ENCODE measurements at places on chromosomes 5 and 9.

DNA sequence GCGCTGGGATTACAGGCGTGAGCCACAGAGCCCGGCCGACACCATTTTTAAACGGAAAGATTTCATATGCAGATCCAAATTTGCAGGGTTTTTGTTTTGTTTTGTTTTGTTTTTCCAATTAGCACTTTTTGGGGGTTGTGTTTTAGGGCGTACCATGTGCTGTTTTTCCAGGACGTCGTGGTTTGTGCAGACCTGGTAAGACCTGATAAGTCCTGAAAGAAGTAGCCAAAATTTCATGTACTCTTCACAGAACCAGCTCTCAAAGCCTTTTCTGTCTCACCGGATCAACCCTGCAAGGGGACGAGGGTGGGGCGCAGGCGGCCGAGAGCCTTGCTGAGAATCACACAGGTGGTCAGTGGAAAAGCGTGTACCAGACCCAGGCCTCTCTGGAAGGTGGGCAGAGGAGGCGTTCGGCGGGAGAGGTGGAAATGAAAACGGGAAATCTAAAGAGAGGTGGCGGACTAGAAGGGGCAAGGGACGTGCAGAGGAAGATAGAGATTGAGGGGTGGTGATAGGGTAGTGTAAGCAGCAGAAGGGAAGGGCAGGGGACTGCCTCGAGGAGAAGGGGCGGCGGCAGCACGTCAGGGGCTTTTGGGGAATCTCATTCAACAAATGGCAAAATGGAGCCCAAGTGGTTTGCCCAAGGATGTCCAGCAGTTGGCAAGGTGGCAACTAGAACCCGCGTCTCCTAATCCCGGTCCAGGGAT lies 1.1 kb upstream of the FAF2 start:
- no peak for DNase-seq

DNA sequence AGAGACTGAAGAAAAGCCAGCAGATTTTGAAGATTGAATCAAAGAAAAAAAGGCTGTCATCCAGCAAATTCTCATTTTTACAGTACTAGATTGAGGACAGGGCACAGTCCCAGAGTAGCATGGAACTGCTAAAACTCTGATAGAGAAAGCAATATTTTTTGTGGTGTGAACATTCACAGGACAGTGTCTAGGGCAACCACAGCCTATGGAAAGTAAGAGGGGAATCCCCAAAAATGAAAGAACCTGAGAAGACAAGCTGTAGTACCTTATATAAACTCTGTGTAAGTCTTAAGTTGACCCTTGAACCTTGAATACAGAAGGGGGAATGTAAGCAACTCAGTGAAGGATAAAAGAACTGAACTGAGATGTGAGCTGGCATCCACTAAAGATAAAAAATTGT lies 540.3 kb downstream of the HINT1 start:
- no peak for DNase-seq

- no peak for DNase-seq
Observed at GRCh38 chr5:8750100-8750499, 795.8 kb downstream of the SEMA5A start.

GRCh38 chr9:72871685-72872084 lies 81.2 kb downstream of the ALDH1A1 start:
- DNase-seq, result peak; percentile 2

DNA sequence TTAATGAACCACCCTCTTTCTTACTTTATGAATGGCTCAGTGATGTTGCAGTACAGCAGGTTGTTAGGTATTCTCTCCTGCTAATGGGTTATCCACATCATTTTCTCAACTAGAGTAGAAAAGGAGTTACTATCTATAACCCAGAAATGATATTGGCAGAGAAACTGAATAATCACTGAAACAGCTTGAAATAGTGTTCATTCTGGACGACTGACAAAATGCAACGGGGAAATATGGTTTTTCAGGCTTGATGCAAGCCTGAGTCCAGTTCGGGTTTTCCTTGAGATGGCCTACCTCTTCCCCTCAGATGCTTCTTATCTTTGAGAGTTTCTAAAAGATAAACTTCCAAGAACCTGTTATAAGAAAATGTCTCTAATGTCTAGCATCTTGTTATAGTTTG lies 187.3 kb downstream of the RAB3C start:
- no peak for DNase-seq

DNA sequence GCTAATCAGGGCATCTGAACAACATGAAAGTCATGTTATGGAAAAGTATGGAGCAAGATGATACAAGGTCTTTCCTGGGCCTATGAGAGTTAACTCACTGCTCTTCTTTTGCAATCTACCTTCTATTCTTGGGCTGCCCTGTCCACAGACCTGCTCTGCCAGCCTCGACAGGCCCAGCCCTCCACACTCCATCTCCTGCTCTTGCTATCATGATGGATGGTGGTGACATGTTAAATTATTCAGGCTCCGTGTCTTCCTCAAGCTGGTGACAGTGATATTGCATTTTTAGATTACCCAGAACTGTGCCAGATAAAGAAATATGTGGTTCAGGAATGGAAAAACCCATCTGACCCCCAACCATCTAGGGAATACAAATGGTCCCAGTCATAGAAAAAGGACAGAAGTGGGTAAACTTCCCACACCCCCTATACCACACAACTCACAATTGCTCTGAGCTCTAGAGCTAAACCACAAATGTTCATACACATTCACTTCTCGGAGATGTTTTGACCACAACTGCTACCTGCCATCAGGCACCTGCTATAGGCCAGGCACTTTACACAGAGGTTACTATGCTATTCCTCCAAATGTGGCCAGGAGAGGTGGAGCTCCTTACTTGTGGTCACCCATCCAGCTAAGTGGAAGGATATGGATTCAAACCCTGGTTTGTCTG lies 311.3 kb downstream of the ASTN2 start:
- DNase-seq, result no peak

Measured in KBM-7 (cell line).